ENCODE measurements at places on chromosomes 16 and 17.
A peak's percentile ranks its signal among the peaks of the same experiment; 100 is the strongest.

DNA sequence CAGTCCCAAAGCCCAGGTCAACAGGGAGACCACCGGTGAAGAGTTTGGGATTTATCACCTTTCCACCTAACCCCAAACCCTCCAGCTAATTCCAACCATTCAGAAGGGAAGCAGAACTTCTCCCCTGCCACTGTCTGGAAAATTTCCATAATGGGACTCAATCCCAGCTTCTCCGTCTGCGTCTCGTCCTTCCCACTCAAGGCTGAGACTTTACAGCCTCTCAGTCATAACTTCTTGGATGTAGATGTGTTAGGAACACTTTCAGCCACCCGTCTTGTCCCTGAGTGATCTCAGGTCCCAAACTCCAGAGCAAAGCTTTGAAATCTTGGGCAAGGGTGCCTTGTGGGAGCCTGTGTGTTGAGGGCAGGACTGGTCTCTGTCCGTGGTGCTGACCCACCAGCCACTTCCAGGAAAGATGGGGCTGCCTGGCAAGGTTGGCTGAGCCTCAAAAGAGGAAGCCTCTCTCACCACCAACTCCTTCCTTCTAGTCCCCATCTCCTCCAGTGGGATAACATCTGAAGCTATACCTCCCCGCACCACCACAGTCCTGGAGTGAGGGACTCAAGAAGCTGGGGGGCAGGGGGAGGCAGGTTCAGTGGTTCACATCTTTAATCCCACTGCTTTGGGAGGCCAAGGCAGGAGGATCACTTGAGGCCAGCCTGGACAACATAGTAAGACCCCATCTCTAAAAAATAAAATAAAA is 9.3 kb downstream of the GAS2L2 start:
- no peaks in the 10 kb centered on the region for H3K36me3 ChIP-seq
- peaks cover 20% of the 10 kb centered on the region for H3K4me1 ChIP-seq
- H3K27me3 ChIP-seq = peaks cover 42% of the 10 kb centered on the region
- H3K27ac ChIP-seq = no peak overlapping the region
- H3K4me3 ChIP-seq = no peak overlapping the region
- DNase-seq = no peak

- H3K36me3 ChIP-seq = peaks cover 6% of the 10 kb centered on the region
- H3K27ac ChIP-seq = no peak overlapping the region
- no peak overlapping the region for H3K4me3 ChIP-seq
- H3K4me1 ChIP-seq = peaks cover 37% of the 10 kb centered on the region
- H3K27me3 ChIP-seq = no peaks in the 10 kb centered on the region
Measured at GRCh38 chr16:56420613-56421012, 4.7 kb downstream of the AMFR start.

GRCh38 chr17:35705705-35706104 is 25.7 kb upstream of the RASL10B start:
- H3K4me1 ChIP-seq = peaks cover 15% of the 10 kb centered on the region
- H3K36me3 ChIP-seq = peaks cover 33% of the 10 kb centered on the region
- no peak overlapping the region for H3K4me3 ChIP-seq
- DNase-seq = no peak

DNA sequence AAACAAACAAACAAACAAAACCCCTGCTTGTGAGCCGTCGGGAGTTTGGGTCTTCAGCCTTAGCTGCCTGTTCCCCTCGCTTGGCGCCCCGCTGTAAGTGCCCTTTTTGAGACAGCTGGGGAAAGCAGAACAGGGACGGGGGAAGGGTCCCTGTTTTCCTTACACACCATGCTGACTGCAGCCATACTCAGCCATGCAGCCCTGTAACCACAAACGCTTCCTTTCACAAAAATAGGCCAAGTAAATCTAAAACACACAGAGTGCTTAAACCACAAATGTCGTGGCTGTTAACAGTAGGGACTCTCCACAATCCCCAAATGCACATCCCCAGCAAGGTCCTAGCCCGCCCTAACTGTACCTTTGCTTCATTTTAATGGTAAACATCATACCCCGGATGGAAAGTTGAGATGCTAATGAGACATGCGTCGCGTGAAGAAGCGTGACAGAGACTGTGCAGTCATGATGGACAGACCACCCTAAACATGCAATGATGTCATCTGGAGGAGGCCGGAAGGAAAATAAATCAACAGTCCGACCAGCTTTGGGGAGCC is 129.9 kb downstream of the MGAT5B start:
- H3K27me3 ChIP-seq = no peaks in the 10 kb centered on the region
- H3K36me3 ChIP-seq = no peaks in the 10 kb centered on the region
- peak overlapping the region; percentile 54 for H3K4me3 ChIP-seq
- peaks cover 44% of the 10 kb centered on the region for H3K4me1 ChIP-seq
- H3K27ac ChIP-seq = peak overlapping the region; percentile 93

Measured in activated naive CD8-positive, alpha-beta T cell treated with anti-CD3 and anti-CD28 coated beads for 36 hours (primary cell).